ENCODE measurements at places on chromosomes 2 and 18.
A peak's percentile ranks its signal among the peaks of the same experiment; 100 is the strongest.

DNA sequence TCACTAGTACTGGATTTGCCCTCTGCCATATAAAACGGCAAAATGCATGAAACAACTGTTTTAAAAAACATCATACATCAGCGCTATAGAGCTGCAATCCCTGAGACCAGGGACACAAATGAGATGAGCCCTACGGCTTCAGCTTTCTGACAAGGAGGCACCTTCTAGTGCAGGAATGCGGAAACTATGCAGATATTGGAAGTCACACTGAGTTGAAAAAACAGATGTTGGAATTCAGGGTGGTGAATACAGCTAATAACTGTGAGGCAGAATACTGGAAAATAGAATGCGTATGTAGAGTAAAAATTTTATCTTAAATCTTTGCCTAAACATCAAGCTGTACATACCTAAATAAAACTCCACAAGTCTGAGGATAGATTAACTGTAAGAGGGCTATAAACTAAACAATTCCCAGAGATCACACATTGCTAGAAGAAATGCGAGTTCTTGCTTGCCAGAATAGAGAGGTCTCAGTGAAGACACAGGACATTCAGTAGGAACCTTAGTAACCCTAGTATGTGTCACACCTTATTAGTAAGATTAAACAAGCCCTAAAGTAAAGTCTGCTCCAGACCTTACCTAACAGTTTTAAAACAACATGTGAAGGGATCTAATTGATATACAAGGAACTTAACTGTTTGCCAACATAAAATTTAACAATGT, 541.4 kb upstream of the DDX18 start:
- DNase-seq: no peak

GRCh38 chr18:63312737-63313395, 6.7 kb downstream of the BCL2 start:
- DNase-seq: no peak

DNA sequence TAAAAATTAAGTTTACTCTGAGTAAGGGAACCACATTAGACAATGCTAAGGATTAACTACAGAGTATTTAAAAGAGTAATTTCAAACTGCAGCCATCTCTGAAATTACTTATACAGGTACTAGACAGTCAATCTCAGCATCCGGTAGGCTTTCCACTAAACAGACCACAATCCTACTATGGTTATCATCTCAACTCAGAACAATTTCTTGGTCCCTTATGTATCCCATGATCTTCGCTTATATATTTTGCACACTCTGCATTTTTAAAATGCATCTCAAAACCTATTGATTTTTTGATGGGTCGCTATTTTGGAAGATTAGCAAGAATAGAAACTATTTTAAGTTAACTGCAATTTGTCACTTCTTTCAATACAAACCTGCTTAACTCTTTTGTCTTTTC, 1.4 kb downstream of the PPP4R1 start:
- no peak for DNase-seq

GRCh38 chr2:98576666-98577312, 31.5 kb downstream of the COA5 start:
- no peak for DNase-seq

DNA sequence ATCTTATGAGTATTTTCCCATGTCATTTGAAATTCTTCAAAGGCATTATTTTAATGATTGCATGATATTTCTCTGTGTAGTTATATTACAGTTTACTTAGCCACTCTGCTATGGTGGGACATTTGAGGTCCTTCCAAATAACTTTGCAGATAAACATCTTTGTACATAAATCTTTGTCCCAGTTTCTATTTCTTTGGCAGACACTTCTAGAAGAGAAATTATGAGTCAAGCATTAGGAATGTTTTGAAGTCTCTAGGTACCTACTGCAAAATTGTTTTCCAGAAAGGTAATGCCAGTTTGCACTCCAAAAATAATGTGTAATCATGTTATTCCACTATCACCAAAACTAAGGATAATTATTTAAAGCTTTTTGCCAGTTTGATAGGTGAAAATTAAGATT, 149.7 kb downstream of the EN1 start:
- DNase-seq: peak; percentile 53

- peak; percentile 70 for DNase-seq
Measured at GRCh38 chr2:137117385-137117784, 352.0 kb downstream of the THSD7B start.

- DNase-seq: no peak
Measured at GRCh38 chr2:219010162-219010756, 17.0 kb upstream of the CRYBA2 start.

DNA sequence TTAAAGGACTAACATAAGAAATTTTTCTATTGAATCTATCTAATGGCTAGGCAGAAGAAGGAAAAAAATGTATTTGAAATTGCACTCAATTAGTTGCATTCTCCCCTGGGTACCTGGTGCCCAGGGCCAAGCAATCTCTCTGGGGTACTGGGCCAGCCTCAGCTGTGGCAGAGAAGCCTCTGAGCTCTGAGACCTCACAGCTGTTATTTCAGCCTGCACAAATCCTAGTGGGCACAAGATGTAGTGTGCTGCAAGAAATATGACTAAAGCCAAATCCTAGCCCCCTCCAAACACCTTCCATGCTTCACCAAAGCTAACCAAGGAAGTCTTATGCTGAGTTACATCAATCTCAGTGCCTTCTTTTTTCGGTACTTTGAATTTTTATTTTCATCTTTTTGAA, 478.4 kb downstream of the STK39 start:
- DNase-seq: no peak

DNA sequence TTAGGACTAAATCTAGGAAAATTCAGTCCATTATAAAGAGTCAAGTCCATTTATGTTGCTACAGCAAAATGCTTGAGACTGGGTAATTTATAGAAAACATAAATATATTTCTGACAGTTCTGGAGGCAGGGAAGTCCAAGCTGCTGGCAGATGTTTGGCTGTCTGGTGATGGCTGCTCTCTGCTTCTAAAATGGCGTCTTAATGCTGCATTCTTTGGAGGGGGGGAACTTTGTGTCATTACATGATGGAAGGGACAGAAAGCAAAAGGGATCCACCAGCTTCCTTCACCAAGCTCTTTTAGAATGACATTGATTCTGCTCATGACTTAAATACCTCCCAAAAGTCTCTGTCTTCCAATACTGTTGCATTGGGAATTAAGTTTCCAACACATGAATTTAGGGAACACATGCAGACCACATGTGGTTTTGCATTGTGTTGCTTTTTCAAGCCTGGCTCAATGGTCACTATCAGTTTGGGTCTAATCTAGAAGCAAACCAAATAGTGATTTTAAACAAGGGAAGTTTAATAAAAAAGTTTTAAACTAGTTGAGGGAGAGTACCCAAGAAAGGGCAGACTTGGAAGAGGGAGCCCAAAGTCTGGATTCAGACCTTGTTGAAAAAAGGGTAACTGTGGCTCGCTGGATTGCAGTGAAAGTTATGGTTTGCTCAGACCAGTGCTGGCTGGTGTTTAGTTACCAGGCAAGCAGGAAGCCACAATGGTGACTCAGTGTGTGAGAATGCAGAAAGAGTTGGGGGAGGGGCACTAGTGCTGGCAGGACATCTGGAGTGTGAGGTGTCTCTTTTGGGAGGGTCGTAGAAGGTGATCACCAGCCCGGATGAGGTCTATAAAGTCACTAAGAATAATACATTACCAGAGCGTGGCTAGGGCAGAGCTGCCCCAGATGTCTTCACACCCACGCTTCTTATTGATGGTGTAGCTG, 30.8 kb downstream of the C18orf54 start:
- peak; percentile 91 for DNase-seq

- DNase-seq: no peak
Measured at GRCh38 chr2:45103351-45104345, 94.4 kb upstream of the SIX2 start.

- DNase-seq: no peak
Measured at GRCh38 chr2:7243276-7243675, 326.1 kb downstream of the RNF144A start.

- DNase-seq: no peak
Measured at GRCh38 chr2:2834105-2834504, 503.0 kb upstream of the MYT1L start.

GRCh38 chr2:190500054-190500502, 34.4 kb downstream of the NEMP2 start:
- no peak for DNase-seq

GRCh38 chr2:39542523-39542922, 105.4 kb upstream of the MAP4K3 start:
- no peak for DNase-seq

DNA sequence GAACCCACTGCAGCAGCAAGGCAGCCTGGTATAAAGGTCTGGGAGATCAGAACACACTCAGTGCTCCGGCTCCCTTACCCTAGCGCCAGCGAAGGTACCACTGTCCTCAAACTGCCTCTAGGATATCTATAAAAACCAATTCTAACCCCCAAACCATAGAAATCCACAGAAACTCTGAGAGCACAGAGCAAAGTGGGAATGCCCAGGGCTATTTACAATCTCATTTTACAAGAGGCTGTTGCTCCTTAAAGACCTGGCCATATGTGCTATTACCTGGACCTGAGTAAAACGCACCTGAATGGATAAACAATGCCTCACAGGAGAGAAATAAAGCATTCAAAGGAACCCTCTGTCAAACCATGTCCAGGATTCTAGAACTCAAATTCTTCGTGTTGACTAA, 4.3 kb downstream of the STK39 start:
- DNase-seq: no peak

GRCh38 chr2:135843671-135844070, 6.7 kb upstream of the LCT start:
- no peak for DNase-seq

DNA sequence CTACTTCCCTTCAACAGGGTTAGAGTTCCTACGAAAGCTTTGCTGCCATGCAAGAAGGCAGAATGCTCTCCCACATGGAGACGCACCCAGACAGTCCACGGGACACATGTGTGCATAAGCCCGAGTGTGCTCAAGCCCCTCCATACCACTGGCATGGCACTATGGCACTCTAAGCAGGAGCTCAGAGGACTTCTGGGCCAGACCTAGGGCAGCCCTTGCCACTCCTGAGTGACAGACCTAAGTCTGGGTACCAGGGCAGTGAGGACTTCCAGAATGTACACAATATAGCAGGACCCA, 11.4 kb upstream of the ARID5A start:
- no peak for DNase-seq

Data from iris pigment epithelial cell (primary cell).